ENCODE measurements at places on chromosomes 7 and 10.
A peak's percentile ranks its signal among the peaks of the same experiment; 100 is the strongest.

- DNase-seq: no peak
These were observed 374.5 kb downstream of the PHTF2 start for GRCh38 chr7:78172933-78173591.

DNA sequence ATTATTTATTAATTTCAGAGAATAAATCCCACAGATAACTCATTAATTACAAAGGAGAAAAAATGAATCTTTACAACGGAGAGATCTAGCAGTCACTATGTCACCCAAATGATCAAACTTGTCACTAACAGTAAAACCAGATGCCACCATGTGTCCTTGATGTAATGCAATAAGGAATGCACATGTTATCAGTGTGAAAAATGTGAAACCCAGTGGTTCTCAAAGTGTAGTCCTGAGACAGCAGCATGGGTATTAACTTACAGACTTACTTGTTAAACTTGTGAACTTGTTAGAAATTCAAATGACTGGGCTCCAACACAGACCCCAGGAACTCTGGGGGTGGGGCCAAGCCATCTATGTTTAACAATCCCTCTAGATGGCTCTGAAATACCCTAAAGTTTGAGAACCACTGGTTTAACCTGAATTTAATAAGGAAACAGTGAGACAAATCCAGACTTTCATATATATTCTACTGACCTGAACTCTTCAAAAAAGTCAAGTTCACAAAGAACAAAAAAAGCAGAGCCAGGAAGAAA, 77.4 kb downstream of the RNLS start:
- no peak for DNase-seq

- peak; percentile 92 for DNase-seq
These were observed at the start of gene JAKMIP3 for GRCh38 chr10:132065491-132066105. Gene JAKMIP3 (plus strand): TSS chr10:132065946. CDS start chr10:132104809, 38,863 bp downstream.

- no peak for DNase-seq
These were observed 223.7 kb downstream of the SNX10 start for GRCh38 chr7:26515314-26515842.

- DNase-seq: peak; percentile 22
These were observed 1144.1 kb downstream of the GATA3 start for GRCh38 chr10:9198611-9199010.

GRCh38 chr10:84196083-84196482, 1.7 kb downstream of the CDHR1 start:
- DNase-seq: no peak

DNA sequence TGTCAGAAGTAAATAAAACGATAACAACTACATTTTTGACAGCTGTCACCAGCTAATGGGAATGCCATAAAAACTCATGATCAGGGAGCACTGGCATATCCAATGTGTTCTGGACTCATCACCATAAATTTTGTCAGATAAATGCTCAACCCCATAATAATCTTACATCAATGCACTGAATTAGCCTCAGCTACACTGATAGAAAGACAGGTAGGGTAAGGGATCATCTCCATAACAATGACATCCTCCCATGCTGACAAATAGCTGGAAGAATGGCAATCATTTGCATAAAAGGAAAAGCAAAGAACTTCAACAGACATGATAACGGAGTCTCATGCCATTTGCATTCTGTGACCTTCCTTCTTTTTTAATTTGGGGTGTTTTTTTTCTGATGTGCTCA, 352.8 kb upstream of the PFKP start:
- DNase-seq: no peak

DNA sequence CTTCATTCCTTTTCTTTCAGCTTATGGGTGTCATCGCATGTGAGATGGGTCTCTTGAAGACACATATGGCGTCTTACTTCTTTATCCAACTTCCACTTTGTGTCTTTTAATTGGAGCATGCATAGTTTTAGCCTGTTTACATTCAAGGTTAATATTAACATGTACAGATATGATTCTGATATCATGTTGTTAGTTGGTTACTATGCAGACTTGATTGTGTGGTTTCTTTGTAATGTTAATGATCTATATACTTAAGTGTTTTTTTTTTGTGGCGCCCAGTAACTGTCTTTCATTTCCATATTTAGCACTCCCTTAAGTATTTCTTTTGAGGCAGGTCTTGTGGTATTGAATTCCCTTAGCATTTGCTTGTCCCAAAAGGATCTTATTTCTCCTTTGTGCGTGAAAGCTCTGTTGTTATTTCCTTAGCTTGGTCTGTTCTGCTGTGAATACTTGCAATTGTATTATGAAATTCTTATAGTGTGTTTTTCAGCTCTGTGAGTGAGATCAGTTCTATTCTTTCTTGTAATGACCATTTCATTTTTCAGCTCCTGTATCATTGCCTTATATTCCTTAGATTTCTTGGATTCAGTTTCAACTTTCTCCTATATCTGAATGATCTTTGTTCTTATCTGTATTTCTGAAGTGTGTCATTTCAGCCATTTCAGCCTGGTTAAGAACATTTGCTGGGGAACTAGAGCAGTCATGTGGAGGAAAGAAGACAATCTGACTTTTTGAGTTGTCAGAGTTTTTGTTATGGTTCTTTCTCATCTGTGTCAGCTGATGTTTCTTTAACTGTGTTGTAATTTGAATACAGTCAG, 88.4 kb downstream of the ABCA13 start:
- DNase-seq: no peak

- no peak for DNase-seq
These were observed 139.0 kb upstream of the ZNF438 start for GRCh38 chr10:31170636-31171035.

DNA sequence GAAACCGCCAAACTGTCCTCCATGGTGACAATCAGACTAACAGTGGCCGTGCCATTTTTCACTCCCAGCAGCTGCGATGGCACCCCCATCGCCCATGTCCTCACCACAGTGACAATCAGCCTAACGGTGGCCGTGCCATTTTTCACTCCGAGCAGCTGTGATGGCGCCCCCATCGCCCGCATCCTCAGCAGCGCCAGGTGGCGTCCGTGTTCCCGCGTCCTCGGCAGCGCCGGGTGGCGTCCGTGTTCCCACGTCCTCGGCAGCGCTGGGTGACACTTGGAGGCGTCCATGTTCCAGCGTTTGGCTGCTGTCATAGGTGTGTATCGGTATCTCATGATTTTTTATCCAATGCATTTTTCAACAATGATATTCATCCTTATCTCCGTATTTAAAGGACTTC, 267.3 kb downstream of the PTPRN2 start:
- no peak for DNase-seq

DNA sequence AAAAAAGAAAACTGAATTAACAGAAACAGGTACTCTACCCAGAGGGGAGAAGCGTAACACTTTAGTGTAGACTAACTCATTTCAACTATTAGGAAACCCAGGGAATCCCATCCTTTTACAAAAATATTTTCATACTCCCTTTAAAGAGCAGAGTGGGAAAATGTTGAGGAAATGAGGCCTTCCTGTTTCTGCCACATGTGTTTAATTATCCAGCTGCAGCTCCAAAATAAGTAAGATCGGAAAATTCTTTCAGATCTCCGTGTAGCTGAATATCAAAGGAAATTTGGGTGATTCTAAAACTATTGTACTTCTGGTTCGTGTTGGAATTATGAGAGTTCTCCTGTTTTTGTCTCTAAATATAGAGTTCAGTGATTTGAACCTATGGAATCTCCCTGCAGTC, 58.0 kb upstream of the CAV2 start:
- DNase-seq: no peak

GRCh38 chr7:48285373-48285772, 114.1 kb downstream of the ABCA13 start:
- no peak for DNase-seq

GRCh38 chr7:44131173-44132029, 8.1 kb upstream of the POLD2 start:
- DNase-seq: no peak

GRCh38 chr10:63364918-63365317, 100.9 kb downstream of the JMJD1C start:
- no peak for DNase-seq
